ENCODE measurements at places on chromosomes 12 and 14. TPM values are rescaled to one million over a fixed set of nuclear protein-coding genes. Genes with fewer than 3 reads are reported as not detected.

Gene POLE2
- total RNA-seq, result 30.0 TPM

Gene RBP5
- 0.26 TPM for total RNA-seq

Gene C12orf56
- total RNA-seq, result not detected

Gene AP1G2
- total RNA-seq, result 211 TPM

Gene TAC3
- total RNA-seq, result 4.4 TPM

Gene LRRIQ1
- not detected for total RNA-seq

Gene PRB2
- total RNA-seq, result not detected

Gene ERP27
- total RNA-seq, result 4.0 TPM

Gene DYRK2
- 30.3 TPM for total RNA-seq

Gene MYRFL
- 0.14 TPM for total RNA-seq

Gene BCL7A
- 6.4 TPM for total RNA-seq

Gene SLC2A14
- total RNA-seq, result 0.14 TPM

Gene METTL17
- 94.9 TPM for total RNA-seq
